ENCODE measurements at places on chromosomes 13 and 19.

- no peak for DNase-seq
Measured at GRCh38 chr13:20128459-20128931, 32.4 kb downstream of the GJA3 start.

DNA sequence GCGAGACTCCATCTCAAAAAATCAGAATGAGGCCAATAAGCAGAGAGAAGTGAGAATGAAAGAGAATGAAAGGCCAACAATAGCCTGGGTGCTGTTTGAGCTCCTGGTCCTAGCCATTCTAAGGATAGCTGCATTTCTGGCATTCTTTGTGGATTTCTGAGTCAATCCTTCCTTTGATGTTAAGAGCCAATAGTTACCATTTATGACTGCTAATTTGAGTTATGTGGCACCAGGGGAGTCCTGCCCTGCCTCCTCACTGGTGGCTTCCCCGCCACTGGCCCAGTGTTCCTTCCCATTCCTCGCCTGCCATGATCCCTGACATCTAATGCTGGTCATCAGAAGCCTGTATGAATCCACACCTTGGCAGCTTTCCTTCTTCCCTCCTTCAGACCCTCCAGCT, 991.2 kb downstream of the UQCRFS1 start:
- no peak for DNase-seq

DNA sequence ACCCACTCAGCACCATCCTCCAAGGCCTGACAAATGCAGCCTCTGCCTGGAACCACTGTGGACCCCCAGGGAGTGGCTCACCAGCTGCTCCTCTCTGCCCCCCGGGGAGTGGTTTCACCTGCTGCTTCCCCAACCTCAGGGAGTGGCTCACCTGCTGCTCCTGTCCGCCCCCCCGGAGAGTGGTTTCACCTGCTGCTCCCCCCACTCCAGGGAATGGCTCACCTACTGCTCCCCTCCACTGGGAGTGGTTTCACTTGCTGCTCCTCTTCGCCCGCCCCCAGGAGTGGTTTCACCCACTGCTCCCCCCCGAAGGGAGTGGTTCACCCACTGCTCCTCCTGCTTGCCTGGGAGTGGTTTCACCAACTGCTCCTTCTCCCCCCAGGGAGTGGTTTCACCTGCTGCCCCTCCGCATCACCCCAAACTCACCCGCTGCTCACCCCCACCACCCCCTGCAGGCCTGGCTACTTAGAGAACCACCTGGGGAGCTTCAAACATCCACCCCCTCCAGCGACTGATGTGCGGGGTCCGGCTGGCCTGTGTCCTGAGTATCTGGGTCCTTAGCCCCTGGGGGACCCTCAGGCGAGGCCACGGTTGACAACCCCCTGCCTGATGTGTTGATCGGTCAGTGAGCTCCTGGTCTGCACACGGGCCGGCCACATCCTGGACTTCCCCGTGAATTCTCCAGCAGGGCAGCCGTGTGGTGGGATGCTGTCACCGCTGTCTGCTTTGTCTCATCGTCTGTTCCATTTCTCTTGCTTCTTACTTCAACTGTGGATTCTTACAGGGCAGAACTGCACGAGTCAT, 14.6 kb upstream of the TMEM255B start:
- DNase-seq: no peak

GRCh38 chr13:32443111-32443510, 15.2 kb upstream of the N4BP2L1 start:
- DNase-seq: no peak

GRCh38 chr13:32113532-32113931, 82.0 kb downstream of the FRY start:
- no peak for DNase-seq

GRCh38 chr19:11377756-11378155, 3.3 kb downstream of the SWSAP1 start:
- DNase-seq: no peak

DNA sequence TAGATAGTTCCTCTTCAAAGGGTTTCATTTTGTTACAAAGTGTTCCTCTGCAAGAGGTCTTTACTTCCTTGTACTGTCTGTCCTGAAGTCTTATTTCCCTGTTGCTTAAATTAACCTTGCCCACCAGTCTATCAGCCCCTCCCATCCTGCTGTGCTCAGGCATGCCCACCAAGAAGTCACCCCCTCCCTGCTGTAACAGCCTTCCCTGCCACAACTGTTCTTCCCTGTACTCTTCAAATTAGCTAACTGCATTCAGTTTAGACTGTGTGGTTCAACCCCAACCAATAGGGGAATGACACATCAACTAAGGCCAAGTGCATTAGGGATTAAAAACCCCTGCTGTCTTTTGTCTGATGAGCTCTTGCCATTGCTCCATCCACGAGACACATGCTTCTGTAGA, 34.4 kb upstream of the ZNF562 start:
- DNase-seq: no peak

DNA sequence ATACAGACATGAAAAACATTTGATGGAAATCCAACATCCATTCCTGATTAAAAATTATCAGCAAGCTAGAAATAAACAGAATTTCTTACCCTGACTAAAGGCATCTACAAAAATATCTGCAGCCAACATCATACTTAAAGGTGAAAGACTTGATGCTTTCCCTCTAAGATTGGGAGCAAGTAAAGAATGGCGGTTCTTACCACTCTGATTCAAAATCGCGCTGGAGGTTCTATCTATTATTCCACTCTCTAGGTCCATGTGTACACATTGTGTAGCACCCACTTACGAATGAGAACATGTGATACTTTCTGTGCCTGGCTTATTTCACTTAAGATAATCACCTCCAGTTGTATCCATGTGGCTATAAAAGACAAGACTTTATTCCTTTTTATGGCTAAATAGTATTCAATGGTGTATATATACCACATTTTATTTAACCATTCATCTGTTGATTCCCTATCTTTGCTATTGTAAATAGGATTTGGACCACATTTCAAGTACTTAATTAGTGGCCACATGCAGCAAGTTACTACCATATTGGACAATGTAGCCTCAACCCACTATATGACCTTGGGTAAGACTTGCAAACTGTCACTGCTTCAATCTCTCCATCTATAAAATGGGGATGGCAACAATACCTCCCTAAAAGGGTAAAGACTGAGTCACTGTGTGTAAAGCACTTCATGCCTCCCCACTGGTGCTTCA, 38.4 kb upstream of the CYP2A7 start:
- no peak for DNase-seq

GRCh38 chr13:112325142-112325808, 50.9 kb upstream of the SPACA7 start:
- DNase-seq: no peak

Measured in NCI-H748 treated with DMSO at 0.1 percent for 48 hours (cell line).